Memory B cell (primary cell): ENCODE measurements at places on chromosomes 5 and 9.
A peak's percentile ranks its signal among the peaks of the same experiment; 100 is the strongest.

DNA sequence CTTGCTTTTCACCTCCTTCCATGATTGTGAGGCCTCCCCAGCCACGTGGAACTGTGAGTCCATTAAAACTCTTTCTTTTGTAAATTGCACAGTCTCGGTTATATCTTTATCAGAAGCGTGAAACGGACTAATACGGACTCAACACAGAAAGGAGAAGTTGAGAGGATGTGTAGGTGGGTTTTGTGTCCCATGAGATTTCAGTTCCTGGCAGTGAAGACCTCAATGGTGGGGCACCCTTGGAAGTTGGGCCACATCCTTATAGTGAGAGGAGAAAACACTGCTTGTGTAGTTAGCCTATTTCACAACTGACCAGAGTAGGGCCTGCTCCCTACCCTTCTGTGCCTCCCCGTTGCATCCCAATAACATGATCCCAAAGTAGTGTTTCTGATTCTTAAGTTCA is 98.9 kb upstream of the TNC start:
- peak; percentile 8 for DNase-seq

DNA sequence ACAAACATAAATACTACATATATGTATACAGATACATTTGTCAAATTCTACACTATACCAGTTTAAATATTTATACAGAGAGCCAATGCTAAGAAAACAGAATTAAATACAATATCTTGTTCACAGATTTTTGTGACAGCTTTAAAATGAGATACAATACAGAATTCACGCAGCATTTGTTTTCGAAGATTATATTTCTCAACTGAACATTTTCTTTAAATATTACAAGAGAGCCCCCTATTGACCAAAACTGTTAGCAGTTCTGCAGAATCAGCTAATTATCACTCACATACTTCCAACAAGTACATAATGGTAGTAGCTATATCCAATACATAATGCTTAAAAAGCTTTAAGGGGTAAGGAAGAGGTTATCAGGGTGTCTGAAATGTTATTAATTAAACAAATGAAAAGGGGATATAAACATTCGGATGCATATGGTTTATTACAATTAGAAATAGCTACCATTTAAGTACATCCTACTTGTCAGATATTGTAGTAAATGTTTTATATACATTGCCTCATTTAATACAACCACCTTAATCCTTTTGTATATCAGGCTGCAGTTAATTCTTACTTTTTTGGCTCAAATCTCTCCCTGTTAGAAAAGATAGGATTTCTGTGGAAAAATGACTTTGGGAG is 31.7 kb downstream of the ZDHHC21 start:
- no peak for DNase-seq

DNA sequence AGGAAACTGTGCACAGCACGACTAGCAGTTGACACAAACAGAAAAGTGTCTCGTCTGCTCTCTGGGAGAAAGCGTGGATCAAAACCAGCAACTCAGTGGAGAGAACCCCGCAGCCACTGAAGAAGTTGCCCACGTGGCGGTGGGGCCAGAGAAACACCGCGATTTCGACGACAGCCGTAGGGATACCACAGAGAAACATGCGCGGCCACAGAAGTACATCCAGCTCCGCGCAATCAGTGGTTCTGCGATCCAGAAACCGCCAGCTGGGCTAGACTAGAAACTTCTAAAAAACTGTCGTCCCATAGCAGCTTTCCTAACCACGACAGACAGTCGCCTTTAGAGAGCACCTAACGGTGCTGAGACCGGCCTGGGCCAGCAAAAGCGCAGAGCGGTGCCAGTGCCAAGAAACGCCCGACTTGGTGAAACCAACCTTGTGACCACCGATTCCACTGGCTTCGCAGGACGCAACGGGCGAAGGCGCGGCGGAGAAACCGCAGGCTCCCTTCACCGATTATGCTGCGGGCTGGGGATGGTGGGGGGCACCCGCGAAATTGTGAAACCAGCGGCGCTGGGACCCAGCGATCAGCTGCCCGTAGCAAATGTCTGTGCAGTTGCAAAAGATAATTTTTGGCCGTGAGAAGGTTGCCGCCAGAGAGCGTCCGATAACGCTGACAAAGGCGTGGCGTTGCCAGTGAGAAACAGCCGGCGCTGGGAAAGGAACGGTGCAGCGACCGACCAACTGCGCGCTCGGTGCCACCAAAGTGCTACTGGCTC is 2.7 kb upstream of the ANXA2R start:
- DNase-seq = peak; percentile 66

DNA sequence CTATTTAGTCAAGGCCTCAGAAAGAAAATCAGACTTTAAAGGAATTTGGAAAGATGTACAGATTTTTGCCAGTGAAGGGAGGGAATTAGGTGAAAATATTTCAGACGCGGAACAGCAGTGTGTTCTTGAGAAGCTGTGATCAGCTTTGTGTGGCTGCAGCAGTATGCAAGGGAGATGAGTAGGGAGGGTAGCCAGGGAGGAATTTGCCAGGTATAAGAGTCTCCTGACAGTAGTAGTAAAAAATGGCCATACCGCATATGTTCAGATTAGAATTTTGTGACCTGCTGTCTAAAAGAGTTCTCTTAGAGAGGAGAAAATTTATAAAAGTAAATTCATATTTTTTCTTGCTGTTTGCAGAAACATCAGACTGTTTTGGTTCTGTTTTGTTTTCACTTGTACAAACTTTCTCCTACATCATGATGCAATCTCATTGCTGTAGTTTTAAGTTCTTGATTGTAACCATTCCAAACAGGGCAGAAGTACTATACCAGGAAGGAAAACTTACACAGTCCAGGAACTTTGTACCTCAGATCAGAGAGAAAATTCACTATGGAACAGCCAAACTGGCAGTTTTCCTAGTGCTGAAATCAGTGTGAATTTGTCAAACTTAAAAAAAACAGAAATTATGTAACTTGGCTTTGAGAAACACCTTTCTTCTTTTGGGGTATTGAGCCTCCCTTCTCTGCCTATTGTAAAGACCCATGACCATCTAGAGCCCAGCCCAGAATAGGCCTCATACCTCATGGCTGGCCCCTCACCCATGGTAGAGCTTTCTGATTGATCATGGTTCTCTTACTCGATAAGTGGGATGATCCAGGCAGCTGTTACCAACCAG is 78.4 kb upstream of the NR3C1 start:
- no peak for DNase-seq

DNA sequence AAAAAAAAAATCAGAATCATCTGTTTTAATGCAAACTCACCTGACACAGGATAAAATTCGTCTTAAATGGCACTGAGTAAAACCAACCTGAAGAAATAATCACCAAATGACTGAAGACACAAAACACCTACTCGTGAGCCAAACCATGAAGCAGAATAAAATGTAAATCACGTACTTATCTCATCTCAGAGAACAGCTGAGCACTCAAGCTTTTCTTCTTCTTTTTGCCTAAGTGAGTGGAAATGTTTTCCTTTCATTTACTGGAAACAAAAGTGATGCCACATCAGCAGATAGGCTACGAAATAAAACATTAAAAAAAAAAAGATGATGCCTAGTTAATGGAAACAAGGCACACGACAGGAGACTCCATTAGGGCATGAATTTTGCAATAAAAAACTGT is 36.4 kb downstream of the ATPSCKMT start:
- DNase-seq = no peak
